ENCODE measurements at places on chromosomes 12 and 14. TPM values are rescaled to one million over a fixed set of nuclear protein-coding genes. Genes with fewer than 3 reads are reported as not detected.

The OVCH1 gene
- total RNA-seq, result not detected

The SLC25A21 gene
- 0.38 TPM for total RNA-seq

The KRT2 gene
- not detected for total RNA-seq

The TAS2R31 gene
- total RNA-seq, result 3.5 TPM

The JPH4 gene
- total RNA-seq, result not detected

The TAS2R50 gene
- 2.3 TPM for total RNA-seq

The NEUROD4 gene
- total RNA-seq, result not detected

The TXNDC16 gene
- total RNA-seq, result 5.7 TPM

The SERPINA12 gene
- total RNA-seq, result not detected

The STXBP6 gene
- total RNA-seq, result 10.0 TPM

The RHEBL1 gene
- 2.9 TPM for total RNA-seq

The ISM2 gene
- 0.20 TPM for total RNA-seq
